ENCODE measurements at places on chromosomes 4 and X. TPM values are rescaled to one million over a fixed set of nuclear protein-coding genes. Genes with fewer than 3 reads are reported as not detected.
A peak's percentile ranks its signal among the peaks of the same experiment; 100 is the strongest.

RHOH gene
- 107 TPM for total RNA-seq

DNA sequence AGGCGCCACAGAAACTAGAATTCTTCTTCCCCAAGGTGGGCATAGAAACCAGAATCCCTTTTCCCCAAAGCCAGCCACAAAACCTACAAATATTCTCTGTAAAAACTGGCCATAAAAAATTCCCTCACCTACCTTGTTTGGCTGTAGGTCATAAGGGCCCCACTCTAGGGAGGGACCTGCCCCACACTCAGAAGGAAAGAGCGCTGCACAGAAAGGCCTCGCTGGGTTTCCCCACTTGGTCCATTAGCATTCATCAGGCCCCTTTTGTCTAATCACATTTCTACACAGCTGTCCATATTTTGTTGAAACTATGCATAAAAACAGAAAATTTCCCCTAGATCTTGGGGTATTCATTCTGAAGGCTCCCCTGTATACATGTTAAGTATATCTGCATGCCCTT, 54.1 kb downstream of the PHKA2 start:
- ATAC-seq, result no peak

GRCh38 chrX:130665263-130665662, 237.7 kb downstream of the ENOX2 start:
- ATAC-seq, result no peak

DNA sequence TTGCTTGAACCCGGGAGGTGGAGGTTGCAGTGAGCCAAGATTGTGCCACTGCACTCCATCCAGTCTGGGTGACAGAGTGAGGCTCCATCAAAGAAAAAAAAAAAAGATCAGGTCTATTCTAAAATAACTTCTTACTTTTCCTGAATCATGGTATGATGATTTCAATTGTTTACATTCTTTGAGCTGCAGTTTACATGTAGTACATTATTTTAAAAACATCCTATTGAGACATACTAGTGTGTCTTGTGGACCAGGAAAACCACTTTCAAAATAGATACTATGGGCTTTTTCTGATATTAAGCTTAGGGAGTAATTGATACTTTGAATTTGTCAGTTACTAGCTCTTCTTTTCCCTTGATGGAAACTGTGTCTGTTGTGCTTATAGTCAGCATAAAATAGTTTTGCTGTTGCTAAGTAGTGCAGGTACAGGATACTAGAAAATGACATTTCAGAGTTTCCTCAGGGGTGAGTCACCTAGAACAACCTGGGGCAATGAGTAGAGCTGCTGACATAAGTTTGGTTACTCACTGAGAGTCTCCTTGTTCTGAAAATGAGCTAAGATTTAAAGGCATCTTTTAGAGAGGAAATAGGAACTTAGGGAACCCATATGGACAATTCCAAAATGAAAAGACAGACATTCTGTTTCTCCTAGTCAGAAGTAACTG, 53.2 kb upstream of the C4orf54 start:
- ATAC-seq, result peak; percentile 95

DNA sequence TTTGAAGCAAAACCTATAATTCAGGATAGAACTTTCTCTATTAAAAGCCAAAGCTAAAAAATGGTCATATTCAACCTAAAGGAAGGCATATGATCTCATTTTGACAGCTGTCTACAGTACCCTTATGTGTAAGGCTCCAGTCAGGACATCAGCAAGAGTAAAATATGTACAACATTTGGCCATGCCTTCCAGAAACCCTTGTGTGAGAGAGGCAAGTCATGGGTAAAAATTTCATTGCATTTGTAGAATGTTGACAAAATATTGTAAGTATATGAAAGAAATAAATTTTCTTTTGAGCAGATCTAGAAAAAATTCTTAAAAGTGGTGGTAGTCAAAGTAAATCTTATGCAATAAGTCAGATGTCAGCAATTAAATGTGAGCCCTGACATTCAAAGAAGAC, 132.3 kb downstream of the SLC39A8 start:
- ATAC-seq, result no peak

Data from activated T-helper 17 cell treated with anti-CD3 and anti-CD28 coated beads, Interleukin-2, amount 50 U/mL, for 72 hours (primary cell).